Stimulated activated CD4-positive, alpha-beta T cell treated with anti-CD3 and anti-CD28 coated beads, Interleukin-2, amount 100 ng/mL, for 24 hours (primary cell): ENCODE measurements at places on chromosomes 12 and 14.

DNA sequence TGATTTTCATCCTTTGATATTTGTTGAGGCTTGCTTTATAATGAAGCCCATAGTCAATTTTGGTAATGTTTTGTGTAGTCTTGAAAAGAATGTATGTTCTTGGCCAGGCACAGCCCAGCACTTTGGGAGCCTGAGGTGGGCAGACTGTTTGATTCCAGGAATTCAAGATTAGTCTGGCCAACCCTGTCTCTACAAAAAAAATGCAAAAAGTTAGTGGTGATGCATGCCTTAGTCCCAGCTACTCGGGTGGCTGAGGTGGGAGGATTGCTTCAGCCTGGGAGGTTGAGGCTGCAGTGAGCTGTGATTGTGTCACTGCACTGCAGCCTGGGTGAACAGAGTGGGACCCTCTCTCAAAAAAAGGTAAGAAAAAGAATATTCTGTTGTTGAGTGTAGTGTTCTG lies 10.8 kb downstream of the ETNK1 start:
- no peak for DNase-seq

DNA sequence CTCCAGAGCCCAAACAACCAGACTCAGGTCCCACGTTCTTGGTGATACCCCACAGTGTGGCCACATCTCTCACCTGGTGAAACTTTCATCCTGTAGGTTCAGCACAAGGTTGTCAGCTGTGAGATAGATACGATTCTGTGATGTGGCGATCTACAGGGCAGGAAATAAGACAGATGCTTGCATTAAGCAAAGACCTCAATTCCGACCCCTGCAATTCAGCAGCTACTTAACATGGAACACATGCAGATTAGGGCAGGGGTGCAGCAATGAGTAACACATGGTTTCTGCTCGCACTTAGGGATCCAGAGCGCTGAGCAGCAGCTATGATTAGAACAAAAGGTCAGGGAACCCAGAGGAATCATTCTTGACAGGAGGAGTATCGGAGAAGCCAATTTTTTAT lies 4.1 kb downstream of the PHB2 start:
- DNase-seq = no peak

DNA sequence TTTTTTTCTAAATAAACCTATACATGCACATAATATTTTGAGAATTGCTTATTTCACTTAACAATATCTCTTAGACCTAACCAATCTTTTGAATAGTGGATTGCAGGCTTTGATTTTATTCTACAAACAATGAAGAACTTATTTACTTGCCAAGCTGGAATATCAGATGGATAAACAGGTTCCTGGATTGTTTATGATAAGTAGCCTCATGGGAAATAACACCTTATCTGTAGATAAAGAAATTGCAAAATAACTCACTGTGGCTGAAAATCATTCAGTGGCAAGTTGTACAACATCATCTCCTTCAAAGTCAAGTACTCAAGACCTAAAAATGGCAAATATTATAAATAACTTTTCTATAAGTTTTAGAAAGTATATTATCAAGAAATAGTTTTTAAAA lies 335.4 kb upstream of the ATP2B1 start:
- DNase-seq = no peak

GRCh38 chr12:51403159-51403558 lies 12.0 kb upstream of the GALNT6 start:
- no peak for DNase-seq

DNA sequence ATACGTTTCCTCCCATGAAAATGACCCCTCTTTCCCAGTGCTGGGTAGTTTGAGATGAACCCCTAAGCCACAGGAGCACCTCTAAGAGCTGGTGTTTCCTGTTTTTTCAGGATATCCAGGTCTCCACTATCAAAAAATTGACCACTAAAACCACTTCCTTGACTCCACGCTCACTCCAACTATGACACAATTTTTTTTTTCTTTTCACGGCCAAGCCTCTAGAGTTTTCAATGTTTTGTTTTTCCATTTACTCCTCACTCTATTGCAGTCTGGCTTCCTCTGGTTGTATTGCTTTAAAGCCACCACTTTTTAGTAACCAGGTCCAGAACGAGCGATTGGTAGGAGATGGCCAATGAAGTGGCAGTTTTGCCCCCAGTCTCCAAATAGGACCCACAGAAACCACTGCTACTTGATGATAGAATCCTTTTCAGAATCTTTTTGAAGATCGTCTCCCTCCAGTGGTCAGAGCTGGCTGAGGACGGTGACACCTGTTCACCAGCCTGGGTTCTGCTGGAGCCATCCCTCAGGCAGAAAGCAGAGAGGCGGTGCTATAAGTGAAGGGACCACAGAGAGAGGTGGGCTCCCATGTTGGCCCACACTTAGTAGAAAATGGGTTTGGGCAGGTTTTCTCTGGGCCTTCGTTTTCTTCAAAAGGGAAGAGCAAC lies 454.4 kb downstream of the VRK1 start:
- DNase-seq = no peak

GRCh38 chr12:59093073-59093772 lies 172.9 kb upstream of the LRIG3 start:
- DNase-seq = no peak

- DNase-seq = no peak
These were observed 660.1 kb downstream of the MED13L start for GRCh38 chr12:115617391-115617790.
